ENCODE measurements at places on chromosomes 3 and 15.

- peak; percentile 10 for ATAC-seq
These were observed 325 bp downstream of the ALCAM start for GRCh38 chr3:105367063-105367405.

DNA sequence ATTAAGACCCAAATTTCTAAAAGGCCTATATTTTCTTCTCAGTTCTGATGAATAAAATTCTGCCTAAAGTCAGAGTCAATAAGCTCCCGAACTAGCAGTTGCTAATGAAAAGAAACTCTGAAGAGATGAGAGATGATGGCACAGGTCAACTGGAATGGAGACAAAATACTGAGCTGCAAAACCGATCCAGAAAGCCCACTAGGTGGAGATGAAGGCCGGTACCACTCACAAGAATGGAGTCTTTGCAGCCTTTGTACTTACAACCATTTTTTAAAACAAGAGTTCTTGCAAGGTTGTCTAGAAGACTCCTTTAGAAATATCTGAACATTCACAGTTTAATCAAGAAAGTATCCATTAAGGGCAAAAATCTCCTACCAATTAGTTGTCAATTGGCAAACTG is 119.9 kb upstream of the TJP1 start:
- no peak for ATAC-seq

- ATAC-seq, result peak; percentile 87
These were observed 97.7 kb upstream of the PHLDB2 start for GRCh38 chr3:111761309-111761795.

- ATAC-seq, result peak; percentile 67
These were observed 124.7 kb downstream of the RPL22L1 start for GRCh38 chr3:170745211-170745718.

DNA sequence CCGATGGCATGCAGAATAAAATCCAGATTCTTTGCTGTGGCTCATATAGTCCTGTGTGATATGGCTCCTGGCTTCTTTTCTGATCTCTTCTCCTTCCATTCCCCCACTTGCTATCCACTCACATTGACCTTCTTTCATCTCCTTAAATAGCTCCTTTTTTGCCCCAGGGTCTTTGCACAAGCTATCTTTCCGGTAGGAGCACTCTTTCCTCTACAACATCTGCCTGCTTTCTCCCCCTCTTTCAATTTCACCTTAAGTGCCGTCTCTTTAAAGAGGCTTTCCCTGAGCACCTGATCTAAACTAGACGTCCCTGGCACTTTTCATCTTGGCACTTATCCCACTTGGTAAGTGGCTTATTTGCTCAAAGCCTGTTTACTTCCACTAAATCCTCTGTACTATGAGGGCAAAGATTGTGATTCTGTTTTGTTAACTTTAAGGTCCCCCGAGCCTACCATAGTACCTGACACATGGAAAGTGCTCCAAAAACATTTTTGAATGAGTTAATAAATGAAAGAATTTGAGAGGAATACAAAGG is 323.3 kb upstream of the TLE3 start:
- ATAC-seq, result no peak

- ATAC-seq, result no peak
These were observed 41.9 kb downstream of the NDUFB4 start for GRCh38 chr3:120637851-120638559.

GRCh38 chr3:116445990-116446389 is 703 bp upstream of the LSAMP start:
- no peak for ATAC-seq

DNA sequence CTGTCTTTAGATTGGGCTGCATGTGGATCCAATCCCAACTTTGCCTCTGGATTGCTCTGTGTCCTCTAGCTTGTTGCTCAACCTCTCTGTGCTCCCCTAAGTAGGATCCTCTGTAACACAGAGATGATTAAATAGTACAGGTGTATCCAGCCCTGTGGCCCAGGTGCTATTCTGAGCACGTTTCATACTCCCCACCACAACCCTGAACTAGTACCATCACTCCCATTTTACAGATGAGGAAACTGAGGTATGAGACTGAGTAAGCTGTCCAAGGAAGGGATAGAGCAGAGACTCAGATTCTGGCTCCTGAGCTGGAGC is 7.2 kb downstream of the ISG20 start:
- no peak for ATAC-seq

GRCh38 chr3:129890125-129890524 is 3.4 kb downstream of the TMCC1 start:
- ATAC-seq, result no peak

DNA sequence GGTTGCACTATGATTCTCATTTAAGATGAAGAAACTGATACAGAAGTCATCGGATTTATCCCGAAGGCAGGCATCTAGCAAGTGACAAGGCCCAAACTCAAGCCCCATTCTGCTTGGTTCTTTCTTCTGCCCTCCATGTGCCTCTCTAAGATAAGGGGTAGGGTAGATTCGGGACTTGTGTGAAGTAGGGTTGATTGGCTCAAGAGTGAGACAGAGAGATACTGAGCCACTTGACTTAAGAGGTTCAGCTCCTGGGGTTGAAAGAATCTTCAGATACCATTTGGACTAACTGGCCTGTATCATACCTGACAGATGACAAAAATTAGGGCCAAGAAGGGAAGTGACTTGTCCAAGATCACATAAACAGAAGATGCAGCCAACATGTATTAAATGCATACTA is 891 bp downstream of the RFT1 start:
- no peak for ATAC-seq

- ATAC-seq, result no peak
These were observed 23.3 kb upstream of the C15orf39 start for GRCh38 chr15:75178171-75178937.

DNA sequence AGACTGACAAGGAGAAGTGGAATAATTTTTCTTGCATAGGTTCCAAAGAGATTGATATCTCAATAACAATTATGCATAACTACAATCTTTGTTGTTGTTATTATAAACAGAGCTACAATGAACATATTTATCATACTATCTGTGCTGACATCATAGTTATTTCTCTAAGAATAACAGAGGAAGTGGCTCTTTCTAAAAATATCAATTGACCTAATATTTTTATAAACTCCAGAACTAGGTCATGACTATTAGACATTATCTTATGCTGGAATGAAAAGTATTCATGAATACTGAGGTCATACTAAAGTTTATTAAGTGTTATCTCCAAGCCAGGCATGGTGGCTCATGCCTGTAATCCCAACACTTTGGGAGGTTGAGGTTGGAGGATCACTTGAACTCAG is 114.1 kb downstream of the DCLK3 start:
- ATAC-seq, result peak; percentile 15

DNA sequence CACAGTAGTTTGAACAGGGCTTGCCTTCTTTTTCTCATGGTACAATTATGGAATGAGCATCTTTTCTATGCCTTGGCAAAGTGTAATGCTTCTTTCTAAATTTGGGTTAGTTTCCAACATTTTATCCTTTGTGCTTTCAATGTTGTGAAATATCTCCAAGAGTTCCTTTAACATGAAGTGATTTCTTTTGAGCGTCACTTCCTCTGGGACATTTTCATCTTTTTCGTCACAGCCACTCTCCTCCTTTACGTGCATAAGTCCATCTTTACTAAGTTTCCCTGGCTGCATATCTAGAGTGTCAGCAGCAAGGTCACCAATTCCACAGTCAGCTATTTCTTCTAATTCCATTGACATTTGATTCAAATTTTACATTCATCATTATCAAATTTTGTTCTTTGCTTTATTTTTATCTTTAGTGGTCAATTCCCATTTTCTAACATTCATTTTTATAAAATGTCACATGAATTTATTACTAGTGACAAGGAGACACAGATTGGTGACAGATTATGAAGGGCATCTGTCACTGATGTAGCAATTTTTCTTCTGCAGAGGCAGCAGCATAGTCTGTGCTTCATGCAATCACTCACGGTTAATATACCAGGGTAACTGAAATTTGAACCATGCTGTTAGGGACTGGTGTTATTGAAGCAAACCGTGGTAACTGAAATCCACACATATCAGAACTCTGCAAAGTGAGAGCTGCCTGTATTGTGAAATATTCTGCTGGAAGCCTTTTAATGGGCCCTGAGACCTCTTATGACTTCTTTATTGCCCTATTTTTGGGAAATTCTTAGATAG is 126.5 kb upstream of the THBS1 start:
- peak; percentile 64 for ATAC-seq

- ATAC-seq, result peak; percentile 84
These were observed 352.0 kb upstream of the ADAMTS9 start for GRCh38 chr3:65039754-65040210.

GRCh38 chr3:188853856-188854771 is 317.7 kb upstream of the TPRG1 start:
- ATAC-seq, result peak; percentile 56

GRCh38 chr3:123439806-123440580 is 8.9 kb downstream of the ADCY5 start:
- ATAC-seq, result no peak

GRCh38 chr3:72510247-72510646 is 338.0 kb downstream of the SHQ1 start:
- no peak for ATAC-seq

GRCh38 chr15:72203507-72203837 is 5.9 kb upstream of the GRAMD2A start:
- ATAC-seq, result peak; percentile 82

GRCh38 chr3:40185029-40185695 is 124.3 kb upstream of the EIF1B start:
- no peak for ATAC-seq
